Neural crest cell (in vitro differentiated cells): ENCODE measurements at places on chromosomes 2 and 18.

GRCh38 chr2:83470928-83471327 is 988.2 kb downstream of the SUCLG1 start:
- DNase-seq: no peak

- DNase-seq: no peak
Observed at GRCh38 chr18:36130039-36130831, 536 bp downstream of the ELP2 start.

GRCh38 chr2:126085011-126085795 is 570.8 kb upstream of the GYPC start:
- DNase-seq: no peak

DNA sequence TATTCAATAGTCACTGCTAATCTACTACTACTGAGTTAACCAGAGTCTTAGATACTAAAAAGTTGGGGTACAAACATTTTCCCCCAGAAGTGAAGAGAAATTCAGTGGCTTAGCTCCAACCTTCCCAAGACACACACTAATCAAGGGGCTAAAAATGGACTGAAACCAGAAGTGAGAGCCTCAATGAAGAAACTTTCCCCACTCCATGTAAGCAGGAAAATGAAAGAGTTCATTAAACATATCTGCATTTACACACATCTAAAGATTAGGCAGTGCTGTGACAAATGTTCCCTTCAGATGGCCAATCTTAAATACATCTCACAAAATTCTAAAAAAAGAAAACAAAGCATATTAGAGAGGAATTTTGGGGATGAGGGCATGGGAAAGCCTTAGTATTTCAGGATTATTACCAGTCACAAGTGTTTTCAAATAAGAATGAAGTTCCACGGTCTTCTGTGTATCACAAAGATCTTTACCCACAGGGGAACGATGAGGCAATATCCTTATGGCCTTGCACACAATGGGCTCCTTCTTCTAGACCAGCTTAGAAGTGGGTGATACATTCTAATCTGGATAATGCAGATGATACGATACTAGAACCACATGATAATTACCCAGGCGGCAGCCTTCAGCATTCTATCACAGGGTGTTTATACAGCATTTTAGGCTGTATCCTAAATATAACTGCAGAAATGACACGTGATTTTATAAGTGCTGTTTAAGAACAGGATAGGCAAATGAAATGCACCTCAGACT is 17.1 kb downstream of the ANKRD44 start:
- DNase-seq: no peak

DNA sequence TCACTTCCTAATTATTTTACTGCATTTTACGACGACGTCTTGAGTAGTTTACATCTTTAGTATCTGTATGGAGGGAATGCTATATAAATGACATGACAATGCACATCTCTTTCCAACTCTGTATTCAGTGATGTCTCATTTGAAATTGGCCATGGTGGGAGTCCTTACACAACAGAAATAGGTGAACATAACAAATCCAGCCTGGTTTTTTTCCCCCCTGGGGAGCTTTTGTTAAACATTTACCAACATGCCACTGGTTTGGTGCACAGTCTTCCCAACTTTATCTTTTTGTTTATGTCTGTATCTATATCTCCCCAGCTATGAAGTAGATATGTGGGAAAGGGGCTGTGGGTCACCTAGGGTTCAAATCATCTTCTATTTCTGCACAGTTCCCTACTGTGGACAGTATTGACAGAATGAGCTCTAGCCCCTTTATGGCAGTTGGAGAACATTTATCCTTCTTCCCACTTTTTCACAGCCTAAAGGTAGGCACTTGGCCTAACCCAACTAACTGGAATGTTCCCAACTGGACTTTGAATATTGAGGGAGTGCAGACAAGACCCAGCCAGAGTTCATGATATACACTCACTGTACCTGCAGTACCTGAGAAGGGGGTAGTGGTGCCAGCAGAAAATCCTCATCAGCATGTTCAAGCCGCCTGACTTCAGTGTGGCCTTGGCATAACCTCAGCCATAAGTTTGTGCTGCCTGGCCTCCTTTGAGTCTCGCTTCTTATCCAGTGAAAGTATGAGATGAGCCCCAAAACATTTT is 5.7 kb upstream of the RTKN start:
- no peak for DNase-seq

GRCh38 chr18:40152859-40153258 is 1802.2 kb upstream of the PIK3C3 start:
- DNase-seq: no peak

- no peak for DNase-seq
Observed at GRCh38 chr2:172230332-172230888, 127.7 kb upstream of the DLX2 start.

GRCh38 chr2:172311921-172312345 is 115.5 kb upstream of the ITGA6 start:
- no peak for DNase-seq

DNA sequence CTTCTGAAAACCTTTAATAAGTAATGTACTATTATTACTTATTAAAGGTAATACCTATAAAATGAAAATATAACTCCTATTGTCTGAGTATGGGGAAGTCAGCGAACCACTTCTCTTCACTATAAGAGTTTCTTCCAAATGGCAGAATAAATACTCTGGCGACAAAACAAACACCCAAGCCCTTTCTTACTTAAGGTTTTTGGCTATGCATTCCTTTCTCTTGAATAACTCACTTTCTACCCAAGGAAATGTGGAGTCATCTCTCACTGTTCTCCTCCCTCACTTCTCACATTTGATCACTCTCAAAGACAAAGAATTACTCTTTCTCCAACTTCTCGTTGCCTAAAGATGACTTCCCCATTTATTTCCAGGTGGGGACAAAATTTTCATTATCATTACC is 816.8 kb upstream of the CRIM1 start:
- DNase-seq: no peak

DNA sequence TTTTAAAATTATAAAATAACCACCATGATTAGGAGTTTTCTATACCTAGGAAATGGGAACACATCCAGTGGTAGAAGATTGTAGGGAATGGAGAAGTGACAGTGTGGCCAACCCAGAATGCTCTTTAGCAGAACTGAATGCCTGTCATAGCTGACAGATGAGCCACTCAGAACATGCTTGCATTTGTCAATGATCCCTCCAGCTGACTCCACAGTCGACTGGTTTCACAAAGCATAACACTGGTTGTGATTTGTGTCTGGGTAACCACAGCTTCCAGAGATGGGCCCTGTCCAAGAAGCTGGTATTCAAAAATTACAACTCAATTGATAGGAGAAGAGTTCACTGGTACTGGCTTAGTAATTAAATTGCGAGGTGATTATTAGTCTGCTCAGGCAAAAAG is 9.0 kb upstream of the CTIF start:
- no peak for DNase-seq

- no peak for DNase-seq
Observed at GRCh38 chr2:75598589-75599155, 37.9 kb upstream of the EVA1A start.

DNA sequence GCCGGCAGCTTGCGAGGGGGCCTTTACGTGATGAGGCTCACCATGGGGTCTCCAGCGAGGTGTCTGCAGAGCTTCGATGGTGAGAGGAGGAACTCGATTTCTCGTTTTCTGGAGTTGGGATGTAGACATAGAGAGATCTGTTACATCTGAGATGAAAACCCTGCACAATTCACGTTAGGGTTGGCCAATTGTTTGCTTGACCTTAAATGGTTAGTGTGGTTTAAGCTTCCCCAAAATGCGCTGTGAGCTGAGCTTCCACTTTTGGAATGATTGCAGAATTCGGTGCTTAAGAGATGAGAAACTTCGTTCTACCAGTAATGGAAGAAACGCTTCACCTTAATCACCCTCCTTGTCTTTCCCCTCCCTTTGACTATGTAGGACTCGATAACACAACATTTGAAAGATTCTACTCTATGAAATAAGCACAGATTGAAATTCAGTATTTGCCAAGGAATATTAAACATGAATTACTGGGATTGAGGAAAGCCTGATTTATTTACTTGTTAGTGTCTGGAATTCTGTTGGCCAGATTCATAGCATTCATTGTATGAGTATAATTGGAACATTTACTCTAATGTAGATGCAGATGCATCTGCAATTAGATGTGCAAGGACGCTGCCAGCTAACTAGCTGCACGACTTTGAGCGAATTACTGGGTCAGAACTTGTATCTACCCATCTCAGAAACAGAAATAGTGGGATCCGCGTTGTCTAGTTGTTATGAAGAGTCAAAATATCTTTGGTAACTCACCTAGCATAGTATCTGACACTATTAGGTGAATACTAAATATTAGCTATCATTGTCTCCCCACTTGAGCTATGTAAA is 1.6 kb upstream of the KLF7 start:
- DNase-seq: no peak

DNA sequence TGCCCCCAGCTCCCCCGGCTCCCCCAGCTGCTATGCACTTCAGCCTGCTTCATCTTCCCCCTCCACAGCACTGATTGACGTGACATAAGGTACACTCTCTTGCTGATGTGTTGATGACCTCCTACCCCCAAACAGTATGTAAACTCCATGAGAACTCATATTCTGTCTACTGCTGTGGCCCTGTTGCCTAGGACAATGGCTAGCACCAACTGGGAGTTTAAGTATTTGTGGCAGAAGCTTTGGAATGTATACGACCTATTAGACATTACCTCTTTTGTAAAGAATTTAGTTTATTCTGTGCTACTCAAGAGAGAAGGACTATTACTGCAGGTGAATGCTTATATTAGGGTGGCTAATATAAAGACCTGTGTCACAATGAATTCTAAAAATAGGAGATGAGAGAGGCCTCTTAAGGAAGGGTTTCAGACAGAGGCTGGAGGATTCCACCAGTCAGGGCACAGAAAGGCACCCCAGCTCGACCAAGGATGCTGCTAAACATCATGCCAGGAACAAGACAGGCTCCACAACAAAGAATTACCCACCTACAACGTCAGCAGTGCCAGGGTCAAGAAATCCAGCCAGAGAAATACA is 60.6 kb downstream of the CABYR start:
- no peak for DNase-seq

GRCh38 chr2:226782092-226782713 is 17.4 kb downstream of the IRS1 start:
- no peak for DNase-seq

GRCh38 chr18:7870855-7871254 is 303.7 kb downstream of the PTPRM start:
- DNase-seq: no peak

GRCh38 chr2:27025861-27026851 is 6.6 kb upstream of the TMEM214 start:
- DNase-seq: no peak

DNA sequence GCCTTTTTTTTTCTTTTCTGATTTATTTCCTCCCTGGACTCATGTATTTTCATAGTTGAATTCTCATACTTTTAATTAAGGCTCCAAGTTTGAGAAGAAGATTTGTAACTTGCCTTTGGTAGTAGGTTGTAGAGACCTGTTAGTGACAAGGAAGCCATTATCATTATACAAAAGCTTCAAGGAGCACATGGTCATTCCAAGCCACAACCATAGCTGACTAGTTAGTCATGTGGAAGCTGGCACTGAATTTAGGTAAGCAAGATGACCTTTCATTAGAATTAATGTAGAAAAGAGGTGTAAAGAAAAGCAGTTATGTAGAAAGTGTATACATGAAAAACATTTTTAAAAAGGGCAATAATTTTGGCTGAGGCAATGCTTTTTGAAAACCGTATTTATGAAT is 89.7 kb downstream of the LRP1B start:
- DNase-seq: no peak

DNA sequence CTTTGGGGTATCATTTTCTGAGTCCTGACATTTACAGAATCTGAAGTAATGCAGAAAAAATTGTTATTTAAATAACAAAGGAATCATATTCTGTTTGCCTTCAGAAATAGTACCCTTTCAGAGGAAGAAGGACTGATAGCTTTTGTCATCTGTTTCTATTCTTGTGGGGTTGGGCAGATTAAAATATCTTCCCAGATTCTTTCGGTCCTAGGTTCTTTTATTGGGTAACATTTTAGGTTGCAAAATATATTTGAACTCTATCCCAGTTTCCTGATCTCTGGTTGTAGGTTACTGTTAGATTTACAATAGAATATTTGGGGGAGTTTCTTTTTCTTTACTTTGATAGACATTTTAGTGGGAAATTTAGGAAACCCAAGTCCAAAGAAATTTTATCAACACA is 550.5 kb downstream of the SPAG16 start:
- DNase-seq: no peak

DNA sequence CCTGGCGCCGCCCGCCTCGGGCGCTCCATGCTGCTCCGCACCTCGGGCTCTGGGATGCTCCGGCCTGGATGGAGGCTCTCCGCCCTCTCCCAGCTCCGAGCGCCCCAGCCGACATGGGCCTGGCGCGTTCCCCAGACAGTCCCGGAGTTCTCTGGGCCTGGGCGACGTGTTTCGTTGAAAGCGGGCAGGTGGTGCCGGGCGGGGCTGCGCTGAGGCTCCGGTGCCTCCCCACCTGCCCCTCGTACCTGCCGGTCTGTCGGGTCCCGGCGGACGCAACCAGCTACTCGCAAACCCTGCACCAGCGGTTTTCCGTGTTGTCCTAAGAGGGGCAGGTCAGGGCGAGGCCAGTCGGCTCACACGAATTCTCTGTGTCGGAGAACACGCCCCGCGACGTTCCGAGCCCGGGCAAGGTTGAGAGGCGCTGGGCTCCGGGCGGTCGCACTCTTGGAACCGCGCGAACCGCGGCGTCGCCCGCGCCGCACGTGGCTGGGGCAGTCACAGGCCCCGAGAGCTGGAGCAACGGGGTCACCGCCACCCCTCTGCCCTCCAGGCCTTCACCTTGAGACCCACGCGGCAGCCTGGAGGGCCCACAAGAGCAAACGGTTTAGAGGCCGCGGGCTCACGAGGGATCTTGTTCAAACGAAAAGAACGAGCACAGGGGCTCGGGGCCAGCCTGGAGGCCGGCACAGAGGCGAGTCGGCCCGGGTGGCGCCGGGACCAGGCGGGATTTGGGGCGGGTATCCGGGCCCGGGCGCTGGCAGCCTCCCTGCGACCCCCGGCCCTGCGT is 4.2 kb upstream of the SIX2 start:
- no peak for DNase-seq

GRCh38 chr2:133163111-133163510 is 405.2 kb downstream of the NCKAP5 start:
- DNase-seq: no peak

DNA sequence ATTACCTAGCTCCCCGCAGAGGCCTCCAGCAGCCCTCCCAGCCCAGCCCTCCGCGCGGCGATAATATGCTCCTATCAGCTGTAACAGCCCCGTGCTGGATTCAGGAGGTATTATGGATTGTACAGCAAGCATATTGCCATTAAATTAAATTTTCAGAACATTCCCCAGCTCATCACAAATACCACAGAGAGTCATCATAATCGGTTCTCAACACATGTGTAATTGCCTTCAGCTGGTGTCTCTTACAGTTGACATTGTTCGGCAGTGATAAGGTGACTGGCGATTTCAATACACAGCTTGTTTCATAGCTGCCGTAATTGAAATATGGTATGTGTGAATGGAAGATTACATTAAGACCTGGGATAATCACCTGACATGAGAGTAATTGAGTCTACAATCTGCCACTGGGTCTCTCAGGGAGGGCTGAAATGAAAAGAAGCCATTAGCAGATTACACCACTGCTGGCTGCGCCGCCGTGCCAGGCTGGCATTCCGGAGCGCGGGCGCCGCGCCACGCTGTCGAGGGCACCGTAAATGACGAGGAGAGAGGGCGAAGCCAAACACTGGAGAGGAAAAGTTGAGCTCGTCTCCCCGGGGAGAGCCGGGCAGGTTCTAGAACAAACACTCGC is 549.4 kb upstream of the SALL3 start:
- DNase-seq: no peak
